Activated T-helper 2 cell treated with anti-CD3 and anti-CD28 coated beads, Interferon-gamma antibody, Interleukin-2, Interleukin-4, amounts not matched to agents 10 μg/mL and 5 μg/mL and 100 μg/mL, durations not matched to agents 14 hours and 24 hours and 36 hours (primary cell): ENCODE measurements at places on chromosomes 6 and 20.

DNA sequence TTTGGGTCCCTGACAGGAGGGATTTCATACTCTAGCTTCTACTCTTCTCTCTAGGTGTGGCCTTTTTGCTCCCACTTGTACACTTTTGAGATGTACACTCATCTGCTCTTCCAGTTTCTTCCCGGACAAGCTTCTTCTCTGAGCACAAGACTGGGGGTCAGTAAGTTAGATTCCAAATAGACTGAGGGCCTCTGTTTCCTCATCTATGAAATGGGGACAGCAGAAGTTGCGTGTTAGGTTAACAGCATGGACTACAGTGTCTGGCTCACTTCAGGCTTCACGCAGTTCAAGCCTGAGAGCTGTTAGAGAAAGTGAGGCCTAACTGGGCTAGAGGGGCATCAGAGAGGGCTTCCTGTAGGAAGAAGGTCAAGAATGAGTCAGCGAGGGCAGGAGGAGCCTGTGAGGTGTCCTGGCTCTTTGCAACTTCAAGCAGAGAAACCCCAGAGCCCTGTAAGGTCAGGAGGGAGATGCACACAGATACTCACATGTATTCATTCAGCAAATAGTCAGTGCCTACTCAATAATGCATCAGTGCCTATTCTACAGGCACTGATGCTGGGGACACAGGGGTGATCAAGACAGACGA lies 20.6 kb downstream of the XKR7 start:
- DNase-seq = no peak

DNA sequence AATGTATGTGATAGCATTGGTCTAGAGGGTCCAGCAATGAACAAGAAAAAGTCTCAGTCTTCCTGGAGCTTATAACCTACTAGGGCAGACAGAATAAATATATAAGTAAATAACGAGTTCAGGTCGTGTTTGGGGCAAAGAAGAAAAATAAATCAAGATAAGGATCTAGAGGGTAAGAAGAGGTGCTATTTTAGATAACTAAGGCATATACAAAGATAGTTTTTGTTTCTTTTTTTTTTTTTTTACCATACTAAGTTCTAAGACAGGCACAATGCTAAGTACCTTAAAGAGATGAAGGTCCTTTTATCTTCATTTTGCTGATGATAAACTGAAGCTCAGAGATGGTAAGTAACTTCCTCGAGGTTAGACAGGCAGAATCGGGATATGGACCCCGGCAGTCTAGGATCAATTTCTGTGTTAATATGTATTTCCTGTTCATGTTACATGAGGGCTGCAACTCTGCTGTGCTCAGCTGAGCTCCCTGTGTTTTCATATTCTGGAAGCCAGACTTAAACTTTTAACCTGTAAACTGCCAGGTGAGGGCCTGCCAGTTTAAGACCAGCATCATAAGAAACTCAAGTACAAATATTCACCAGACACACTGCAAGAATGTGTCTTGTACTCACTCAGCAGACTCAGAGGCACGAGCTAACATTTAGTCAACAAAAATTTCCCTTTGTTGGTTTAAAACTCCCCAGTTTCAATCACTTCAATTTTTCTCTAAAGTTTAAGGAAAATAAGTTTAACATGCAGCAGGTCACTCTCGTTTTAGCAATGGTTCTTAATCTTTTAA lies 23.3 kb downstream of the SESN1 start:
- no peak for DNase-seq

DNA sequence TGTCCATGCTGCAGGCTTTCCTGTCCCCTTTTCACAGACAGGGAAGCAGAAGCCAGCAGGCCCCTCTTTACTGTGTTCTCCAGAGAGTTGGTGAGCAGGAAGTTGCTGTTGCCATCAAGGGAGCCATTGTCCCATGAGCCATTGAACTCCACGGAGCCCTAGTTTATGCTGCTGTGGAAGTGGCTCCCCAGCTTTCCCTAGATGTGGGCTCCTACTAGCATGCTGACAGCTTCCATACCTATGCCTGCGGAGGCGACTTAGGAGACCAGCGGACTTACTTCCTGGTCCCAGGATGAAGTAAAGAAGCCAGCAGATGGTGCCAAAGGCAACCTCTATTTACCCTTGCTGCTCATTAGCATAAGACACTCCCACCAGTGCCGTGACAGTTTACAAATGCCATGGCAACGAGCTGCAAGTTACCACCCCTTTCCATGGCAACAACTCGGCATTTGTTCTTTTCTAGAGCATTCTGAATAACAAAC lies 30.8 kb upstream of the FKBP1A start:
- no peak for DNase-seq

- DNase-seq = no peak
These were observed 88.9 kb upstream of the SNAP25 start for GRCh38 chr20:10129749-10130148.

DNA sequence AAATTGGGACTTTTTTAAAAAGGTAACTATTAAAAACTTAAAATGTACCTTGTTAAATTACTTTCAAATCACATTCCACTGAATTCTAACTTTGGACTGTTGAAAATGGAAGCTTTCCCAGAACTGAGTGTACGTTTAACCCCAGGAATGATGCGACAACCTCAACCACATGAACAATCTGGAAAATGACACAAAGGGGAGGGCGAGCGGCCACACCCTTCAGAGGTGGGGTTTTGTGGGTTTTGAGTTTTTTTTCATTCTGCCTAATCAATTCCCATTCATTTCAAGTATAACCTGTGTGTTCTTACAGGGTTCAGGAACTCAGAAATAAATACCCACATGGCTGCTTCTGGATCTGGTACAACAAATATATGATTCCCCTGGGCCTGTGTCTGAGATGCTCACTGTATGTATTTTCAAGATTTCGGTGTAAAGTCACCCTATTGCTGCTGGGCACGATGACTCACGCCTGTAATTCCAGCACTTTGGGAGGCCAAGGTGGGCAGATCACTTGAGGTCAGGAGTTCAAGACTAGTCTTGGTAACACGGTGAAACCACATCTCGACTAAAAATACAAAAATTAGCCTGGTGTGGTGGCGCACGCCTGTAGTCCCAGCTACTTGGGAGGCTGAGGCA lies 21.6 kb downstream of the CNKSR3 start:
- DNase-seq = no peak

- DNase-seq = no peak
These were observed 187.5 kb upstream of the MARCKS start for GRCh38 chr6:113669606-113670005.

- DNase-seq = no peak
These were observed 239.3 kb downstream of the NRN1 start for GRCh38 chr6:5767471-5767870.

DNA sequence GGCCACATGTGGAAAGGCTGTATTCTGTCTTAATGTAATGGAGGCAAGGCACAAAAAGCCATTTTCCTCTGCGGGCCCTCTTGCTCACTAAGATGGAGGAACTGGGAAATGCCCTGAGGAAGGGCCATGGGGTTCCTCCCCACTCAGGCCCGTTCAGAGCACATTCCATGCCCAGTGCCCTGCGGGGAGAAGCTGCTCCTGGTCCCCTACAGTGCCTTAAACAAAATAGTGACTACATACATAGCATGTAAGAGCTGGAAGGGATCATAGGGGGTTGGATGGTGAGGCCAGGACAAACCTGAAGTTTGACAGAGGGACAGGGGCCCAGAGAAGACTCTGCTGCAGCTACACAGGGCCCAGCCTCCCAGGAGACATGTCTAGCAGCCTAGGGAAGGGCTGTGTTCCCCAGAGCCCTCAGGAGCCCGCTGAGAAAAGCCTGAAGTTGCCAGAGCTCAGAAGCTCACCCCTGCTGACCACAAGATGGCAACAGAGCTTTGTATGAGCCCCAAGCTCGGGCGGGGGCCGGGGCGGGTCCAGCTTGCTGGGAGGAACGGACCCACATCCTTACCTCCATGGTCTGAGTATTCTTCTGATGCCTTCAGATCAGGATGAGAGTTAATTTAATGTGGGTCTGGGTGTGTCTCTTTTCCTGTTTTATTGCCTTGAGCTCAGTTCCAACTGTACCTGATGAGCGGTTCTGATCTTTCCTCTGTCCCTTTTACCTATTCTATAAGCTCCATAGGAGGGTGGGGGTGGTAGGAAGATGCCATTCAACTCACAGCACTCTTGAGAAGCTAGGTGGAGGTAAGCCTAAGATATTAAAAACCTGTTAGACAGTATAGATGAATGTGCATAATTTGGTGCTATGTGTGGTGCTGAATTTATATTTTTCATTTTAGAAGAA lies 242.9 kb downstream of the CDC5L start:
- DNase-seq = peak; percentile 22

GRCh38 chr20:19274412-19275015 lies 62.1 kb downstream of the SLC24A3 start:
- no peak for DNase-seq

DNA sequence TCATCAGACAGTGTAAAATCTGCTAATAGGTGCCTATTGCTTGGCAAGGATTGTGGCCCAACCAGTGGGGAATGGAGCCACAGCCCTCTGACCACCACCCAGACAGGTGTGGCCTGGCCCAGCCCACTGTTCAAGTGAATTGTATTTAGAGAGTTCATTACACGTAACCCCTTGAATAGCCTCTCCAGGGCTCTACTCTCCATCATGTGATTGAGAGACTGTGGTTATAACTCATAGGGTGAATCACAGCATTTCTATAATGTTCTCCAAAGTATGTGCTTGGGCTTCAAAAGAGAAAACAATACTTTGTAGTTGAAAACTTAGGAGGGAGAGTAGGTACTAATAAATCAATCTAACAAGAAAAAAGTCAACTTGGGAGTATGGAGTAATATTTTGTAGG lies 38.4 kb downstream of the ALDH8A1 start:
- DNase-seq = no peak

- no peak for DNase-seq
These were observed 196.3 kb upstream of the UST start for GRCh38 chr6:148550569-148550968.

DNA sequence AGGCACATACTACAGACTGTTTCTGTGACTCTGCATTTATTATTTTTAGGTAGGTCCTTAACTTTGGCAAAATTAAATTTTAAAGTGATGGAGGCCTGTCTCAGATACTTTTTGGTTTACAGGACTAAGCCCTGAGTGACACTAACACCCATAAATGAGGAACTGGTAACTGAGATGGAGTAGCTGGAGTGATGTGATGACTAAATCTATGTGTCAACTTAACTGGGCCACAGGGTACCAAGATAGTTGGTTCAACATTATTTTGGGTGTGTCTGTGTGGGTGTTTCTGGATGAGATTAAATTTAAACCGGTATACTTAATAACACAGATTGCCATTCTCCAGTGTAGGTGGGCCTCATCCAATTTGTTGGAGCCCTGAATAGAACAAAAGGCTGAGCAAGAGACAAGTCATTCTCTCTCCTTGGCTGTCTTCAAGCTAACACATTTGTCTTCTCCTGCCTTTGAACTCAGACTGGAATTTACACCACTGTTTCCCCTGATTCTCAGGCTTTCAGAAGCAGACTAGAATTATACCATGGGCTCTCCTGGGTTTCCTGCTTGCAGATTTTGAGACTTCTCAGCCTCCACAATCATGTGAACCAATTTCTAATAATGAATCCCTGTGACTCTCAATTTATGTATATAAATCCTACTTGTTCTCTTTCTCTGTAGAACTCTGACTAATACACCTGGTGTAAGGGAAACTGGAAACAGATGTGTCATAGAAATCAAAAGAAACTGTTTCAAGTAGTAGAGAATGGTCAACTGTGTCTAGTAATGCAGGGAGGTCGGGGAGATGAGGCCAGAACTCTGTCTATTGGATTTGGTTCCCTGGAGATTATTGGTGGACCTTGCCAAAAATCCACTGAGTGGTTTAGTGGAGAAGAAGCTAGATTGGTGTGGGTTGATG lies 579.2 kb downstream of the EPM2A start:
- DNase-seq = no peak

- DNase-seq = no peak
These were observed 183.6 kb downstream of the COL9A1 start for GRCh38 chr6:70119218-70119835.

DNA sequence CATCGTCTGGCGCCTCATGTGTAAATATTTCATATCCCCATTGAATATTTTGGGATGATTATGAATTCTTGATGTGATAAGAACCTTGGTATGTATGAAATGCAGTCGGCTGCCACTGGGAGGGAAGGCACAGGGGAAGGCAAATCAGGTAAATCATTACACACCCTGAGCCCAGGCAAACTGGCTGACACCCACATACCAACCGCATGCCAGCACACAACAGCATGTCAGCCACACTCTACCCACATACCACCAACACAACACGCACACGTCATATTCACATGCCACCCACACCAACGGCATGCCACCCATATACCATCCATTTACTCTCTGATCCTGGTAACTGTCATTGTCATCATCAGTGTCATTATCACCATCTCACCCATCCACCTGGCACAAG lies 28.3 kb upstream of the MDGA1 start:
- DNase-seq = no peak

DNA sequence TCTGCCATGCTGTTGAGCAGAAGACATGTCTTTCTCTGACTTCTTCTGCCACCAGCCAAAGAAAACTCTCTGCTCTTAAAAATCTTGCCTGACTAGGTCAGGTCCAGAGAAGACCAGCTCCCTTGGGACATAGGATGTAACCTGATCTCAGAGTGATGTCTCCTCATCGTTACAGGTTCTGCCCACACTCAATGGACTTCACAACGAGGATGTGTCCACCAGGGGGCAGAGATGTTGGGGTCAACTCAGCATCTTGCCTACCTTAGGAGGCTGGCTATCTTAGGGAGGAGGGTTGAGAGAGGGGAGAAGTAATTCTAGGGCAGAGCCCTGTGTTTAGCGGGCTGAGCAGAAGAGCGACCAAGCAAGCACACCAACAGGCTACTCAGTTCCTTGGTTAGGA lies 207.6 kb upstream of the CDH4 start:
- DNase-seq = no peak

DNA sequence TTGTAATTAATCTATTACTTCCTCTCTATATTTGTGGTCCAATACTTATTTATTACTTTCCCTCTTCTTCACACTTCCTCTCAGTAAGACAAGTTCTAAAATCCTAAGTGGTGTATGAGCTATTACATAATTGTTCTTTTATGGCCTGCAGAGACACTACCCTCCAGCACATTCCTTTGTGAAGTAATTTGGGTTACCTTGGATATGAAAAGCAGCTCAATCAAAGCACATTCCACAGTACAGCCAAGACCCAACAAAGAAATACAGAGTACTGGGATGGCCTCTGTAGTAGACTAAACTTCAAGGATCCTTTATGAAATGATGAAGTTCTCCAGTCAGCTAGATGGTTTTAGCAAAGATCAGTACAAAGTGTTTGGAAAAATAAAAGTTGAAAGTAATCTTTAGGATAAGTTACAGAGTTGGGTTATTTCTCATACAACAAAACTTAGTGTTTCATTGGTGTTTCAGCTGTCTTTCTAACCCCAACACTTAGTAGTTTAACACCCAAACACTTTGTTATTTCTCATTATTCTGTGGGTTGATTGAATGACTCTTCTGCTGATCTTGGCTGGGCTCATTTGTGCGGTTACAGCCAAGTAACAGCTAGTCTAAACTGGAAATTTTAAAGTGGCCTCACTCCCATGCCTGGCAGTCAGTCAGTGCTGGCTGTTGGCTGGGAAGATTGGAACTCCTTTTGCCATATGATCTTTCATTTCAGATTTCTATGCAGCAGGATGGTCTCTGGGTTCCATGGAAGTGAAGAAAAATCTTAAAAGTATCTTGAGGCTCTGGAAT lies 161.5 kb upstream of the POU3F2 start:
- DNase-seq = no peak

- no peak for DNase-seq
These were observed 123.9 kb upstream of the BACH2 start for GRCh38 chr6:90420500-90420899.

GRCh38 chr20:63972312-63973159 lies 2.8 kb upstream of the ZNF512B start:
- no peak for DNase-seq
